ENCODE measurements at places on chromosomes 1 and 21.

DNA sequence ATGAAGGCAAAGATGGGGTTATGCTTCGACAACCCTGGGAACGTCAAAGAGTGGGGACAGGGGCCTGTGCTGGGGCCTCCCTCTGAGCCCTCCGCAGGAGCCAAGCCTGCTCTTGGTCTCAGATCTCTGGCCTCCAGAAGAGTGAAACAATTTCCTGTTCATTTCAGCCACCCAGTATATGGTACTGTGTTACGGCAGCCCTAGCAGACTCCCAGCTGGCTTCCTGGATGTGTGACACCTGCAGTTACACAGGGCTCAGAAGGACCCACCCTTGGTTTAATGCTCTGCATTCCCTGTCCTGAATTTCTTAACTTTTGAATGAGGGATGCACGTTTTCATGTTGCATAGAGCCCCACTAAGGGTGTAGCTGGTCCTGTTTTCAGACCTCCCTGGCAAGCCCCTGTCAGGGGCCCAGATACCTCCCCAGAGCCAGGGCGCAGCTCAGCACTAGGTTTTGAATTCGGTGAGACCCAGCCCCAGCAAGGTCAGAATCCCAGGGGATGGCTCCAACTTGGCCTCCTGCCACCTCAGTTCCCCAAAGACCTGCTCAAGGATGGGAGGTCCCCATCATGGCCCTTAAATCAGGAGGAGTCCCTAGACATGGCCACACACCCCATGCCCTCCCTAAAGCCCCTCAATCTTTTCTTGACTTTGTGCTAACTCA lies 79.0 kb upstream of the IFFO2 start:
- no peak for DNase-seq

DNA sequence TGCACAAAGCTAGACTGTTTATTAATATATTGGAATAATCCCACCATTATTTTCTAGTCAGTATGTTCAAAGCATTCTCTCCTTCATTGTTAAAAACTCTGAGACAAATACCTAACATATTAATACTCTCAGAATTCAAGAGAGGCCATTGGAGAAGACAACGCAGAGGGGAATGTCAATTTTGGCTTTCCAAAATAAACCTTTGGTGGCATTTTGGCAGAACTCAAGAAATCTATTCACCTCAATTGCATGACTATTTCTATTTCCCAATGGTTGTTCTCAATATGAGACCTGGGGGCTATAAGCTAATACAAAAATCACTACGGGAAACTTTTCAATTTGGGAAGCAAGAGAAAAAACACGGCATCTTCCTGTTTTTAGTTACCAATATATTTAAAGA lies 58.5 kb downstream of the RUSC1 start:
- no peak for DNase-seq

GRCh38 chr21:44349847-44350772 lies 3.3 kb upstream of the TRPM2 start:
- no peak for DNase-seq

DNA sequence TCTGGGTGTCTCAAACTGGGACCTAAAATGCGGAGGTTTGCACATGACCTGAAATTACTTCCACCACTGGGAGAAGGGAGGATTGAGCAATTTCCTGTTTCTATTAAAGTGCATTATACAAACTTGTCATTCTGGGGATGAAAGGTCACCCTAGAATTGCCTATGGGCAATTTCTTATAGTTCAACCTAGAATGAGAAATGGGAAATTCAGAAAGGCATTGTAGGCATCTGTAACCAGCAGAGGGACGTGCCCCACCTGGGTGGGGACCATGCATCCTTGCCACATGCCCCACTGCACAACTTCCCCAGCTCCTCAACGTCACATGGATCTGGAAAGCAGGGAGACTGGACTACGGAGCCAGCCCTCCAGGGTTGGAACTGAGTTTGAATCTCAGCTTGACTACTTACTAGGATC lies 47.0 kb downstream of the MRPL39 start:
- DNase-seq: no peak

- no peak for DNase-seq
Measured at GRCh38 chr1:53685272-53686051, 53.5 kb downstream of the GLIS1 start.

GRCh38 chr1:230591678-230592077 lies 50.6 kb upstream of the COG2 start:
- DNase-seq: peak; percentile 35

- DNase-seq: no peak
Measured at GRCh38 chr1:81158592-81158991, 642.1 kb upstream of the ADGRL2 start.

DNA sequence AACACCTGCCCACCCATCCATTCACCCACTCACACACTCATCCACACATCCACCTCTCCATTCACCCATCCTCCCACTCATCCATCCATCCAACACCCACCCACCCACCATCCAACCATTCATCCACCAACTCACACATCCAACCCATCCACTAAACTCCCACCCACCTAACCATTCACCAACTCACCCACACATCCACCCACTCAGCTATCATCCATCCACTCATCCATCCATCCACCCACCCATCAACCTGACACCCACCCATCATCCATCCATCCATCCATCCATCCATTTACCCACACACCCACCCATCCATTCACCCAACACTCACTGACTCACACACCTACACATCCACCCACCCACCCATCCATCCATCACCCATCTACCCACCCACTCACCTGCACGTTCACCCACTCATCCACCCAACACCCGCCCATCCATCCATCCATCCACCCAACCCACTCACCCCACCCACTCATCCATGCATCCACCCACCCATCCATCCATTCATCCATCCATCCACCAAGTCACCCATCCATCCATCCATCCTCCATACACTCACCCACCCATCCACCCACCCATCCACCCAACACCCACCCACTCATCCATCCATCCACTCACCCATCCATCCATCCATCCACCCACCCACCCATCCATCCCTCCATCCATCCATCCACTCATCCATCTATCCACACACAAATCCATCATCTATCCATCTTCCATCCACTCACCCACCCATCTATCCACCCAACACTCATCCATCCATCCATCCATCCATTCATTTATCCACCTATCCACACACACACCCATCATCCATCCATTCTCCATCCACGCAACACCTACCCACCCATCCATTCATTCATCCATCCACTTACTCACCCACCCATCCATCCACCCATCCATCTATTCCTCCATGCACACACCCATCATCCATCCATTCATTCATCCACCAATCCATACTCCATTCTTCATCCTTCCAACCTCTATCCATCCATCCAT lies 17.4 kb upstream of the PRDM16 start:
- no peak for DNase-seq

- no peak for DNase-seq
Measured at GRCh38 chr1:228225740-228226139, 17.9 kb downstream of the OBSCN start.

GRCh38 chr1:109573785-109574184 lies 25.4 kb downstream of the GNAI3 start:
- no peak for DNase-seq

GRCh38 chr1:7940745-7941436 lies at the start of gene TNFRSF9:
TSS of gene TNFRSF9 (minus strand) at chr1:7940839. CDS start at chr1:7939994, 845 bp downstream.
- no peak for DNase-seq

- no peak for DNase-seq
Measured at GRCh38 chr21:36347962-36348328, 27.9 kb downstream of the MORC3 start.

- no peak for DNase-seq
Measured at GRCh38 chr21:45449658-45450422, 44.9 kb downstream of the COL18A1 start.

DNA sequence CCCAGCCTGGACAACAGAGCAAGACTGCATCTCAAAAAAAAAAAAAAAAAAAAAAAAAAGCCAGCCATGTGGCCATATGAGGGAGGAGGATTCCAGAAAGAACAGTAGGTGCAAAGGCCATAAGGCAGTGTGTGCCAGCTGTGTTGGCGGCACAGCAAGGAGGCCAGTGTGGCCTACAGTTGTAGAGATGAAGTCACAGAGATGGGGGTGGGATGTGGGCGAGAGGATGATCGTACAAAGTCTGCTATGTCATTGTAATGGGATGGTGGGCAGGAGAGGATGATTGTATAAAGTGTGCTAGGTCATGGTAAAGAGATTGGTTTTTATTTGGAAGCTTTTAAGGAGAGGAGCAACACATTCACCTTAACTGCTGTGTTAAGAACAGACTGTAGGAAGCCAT lies 9.8 kb upstream of the CR1 start:
- no peak for DNase-seq

- no peak for DNase-seq
Measured at GRCh38 chr1:191261111-191261510, 783.4 kb upstream of the BRINP3 start.

DNA sequence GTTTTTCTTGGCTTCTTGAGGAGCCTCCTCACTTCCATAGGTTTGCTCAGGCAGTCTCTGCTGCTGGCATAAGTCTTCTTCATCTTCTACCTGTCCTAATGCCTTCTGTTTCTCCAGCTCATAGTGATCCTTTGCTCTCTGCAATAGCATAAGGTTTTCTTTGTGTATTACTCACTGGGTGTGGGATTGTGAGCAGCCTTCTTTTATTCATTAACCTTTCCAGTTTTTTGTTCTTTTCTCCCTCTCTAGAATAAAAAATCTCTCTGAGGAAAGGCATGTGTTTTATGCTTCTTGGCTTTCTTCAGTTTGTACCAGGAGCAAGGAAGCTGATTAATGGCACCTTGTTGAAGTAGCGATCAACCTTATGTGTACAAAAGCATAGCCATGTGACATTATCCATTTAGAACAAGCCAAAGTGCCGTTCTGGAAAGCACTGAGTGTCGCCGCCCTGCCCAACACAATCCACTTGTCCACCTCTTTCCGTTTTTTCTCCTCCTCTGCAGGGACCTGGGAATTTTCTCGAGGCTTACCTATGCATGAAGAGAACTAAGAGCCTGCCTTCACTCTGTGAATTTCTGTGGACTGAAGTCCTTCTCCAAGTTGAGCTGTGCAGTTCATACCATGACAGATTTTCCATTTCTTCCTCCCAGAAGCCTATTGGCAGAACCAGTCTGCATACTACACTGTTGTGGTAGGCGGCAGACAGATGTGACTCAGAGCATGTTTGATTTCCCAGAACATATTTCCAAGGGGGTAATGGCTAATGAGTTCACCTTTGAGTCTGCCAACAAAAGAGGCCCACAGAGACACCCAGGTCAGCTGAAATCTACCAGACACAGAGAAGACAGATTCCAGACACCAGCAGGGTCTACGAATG lies 39.0 kb downstream of the DPT start:
- DNase-seq: no peak

Measured in NCI-H1048 (cell line).